Activated CD8-positive, alpha-beta memory T cell treated with anti-CD3 and anti-CD28 coated beads for 48 hours (primary cell): ENCODE measurements at places on chromosomes 6 and 20.

DNA sequence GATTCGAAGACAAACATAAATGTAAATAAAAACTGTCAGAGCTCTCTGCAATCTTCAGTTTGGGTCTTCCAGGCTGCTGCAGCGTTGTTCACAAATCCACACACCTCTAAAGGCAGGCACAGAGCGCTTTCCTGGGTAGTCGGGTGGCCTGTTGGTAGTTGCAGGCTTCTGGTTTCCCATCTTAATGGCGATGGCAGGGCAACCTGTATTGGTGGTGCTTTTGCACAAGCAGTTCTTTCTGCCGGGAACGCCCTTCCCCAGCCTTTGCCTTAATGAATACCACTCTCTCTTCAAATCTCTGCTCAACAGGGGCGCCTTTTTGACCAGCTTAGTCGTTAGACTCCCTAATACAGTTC, 723 bp upstream of the IFT52 start:
- DNase-seq, result no peak

DNA sequence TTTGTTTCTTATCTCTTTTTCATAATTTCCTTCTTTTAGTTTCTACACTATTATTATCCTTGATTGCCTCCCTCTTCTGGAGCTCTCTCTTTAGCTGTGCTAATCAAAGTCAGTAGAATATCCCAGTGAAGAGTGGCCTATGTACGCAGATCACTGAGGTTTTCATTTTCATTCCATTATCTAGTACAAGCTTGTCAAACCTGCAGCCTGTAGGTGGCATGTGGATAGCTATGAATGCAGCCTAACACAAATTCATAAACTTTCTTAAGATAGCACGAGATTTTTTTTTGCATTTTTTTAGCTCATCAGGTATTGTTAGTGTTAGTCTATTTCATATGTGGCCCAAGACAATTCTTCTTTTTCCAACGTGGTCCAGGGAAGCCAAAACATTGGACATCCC, 825.7 kb upstream of the MAP3K7 start:
- no peak for DNase-seq

- DNase-seq, result no peak
Measured at GRCh38 chr20:64228751-64229506, 26.6 kb upstream of the PCMTD2 start.

DNA sequence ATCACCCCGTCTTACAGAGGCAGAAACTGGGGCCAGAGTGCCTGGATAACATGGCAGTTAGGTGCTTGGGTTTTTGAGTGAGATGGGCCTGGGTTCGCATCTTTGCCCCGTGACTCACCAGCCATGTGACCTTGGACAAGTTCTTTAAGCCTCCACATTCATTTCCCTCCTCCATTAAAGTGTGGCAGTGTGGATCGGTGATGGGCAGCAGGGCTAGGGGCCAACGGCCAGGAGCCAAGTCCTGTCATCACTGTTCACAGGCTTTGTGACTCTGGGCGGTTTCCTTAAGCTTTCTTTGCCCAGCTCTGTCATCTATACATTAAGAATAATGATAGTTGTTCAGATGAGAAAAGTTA, 85.5 kb upstream of the PMEPA1 start:
- no peak for DNase-seq

- no peak for DNase-seq
Measured at GRCh38 chr20:2822073-2822472, 5.9 kb downstream of the TMEM239 start.

DNA sequence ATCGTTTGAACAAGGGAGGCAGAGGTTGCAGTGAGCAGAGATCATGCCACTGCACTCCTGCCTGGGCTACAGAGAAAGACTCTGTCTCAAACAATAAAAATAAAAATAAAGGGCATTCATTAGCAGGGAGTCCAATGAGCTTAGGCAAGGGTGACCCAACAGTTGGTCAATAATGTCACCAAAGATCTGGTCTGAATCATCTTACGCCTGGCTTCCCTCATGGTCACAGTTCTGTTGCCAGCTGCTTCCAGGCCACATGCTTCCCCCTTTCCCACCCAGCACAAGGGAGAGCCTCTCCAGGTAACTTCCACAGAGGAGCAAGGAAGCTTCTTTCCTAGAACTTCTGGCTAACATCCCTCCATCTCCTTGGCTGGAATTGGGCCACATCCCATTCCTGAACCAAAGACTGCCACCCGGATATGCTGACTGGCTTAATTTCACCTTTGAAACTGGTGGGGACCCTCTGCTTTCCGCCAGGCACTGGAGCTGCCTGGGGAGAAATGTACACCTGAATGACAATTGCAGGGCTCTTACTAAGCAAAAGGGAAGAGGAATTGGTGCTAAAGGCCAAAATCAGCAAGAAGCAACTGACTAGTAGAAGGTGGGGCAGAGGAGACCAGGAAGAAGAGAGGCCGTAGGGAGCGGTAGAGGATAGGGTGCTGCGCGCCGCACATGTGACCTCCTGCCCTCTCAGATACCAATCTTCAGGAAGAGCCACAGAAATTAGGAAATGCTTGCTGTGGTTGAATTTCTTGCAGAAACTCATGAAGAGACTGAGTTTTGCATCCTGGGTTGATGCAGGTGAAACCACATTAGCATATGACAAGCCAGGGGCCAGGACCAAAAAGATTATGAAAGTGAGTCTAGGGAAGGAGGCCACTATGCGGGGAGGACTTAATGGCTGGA, 8.3 kb upstream of the SCML4 start:
- no peak for DNase-seq

DNA sequence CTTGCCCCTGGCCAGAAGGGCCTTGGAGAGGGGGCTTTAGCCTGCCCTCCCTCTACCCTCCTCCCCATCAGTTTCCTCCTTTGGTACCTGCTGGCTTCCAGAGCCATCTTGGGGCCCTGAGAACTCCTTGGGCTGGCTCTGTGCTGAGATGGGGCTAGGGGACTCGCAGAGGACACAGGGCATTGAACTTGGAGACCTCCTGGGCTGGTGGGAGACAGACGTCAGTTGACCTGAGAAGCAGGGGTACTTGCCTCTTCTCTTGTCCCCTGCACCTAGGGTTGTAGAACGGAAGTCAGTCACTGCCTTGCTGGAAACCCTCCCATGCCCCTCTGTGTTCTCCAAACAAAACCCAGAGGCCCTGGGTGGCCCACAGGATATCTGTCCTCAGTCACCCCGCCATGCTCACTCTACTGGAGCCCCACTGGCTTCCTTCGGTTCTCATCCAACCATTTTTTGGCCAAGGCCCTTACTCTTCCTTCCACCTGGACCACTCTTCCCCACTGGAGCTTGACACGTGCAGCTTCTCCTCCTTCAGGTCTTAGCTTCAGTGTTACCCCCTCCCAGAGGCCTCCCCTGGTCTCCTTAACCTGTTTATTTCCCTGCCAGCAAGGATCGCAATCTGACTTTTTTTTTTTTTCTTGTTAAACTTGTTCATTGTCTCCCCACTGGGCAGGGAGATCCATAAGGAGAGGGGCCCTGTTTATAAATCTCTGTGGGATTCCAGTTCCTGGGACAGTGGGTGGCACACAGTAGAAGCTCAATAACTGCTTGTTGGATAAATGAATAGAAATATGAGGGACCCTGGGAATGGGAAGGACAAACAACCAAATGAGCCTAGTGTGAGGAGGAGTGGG, 971 bp downstream of the RBCK1 start:
- DNase-seq, result no peak

GRCh38 chr6:167811442-167812087, 15.1 kb upstream of the AFDN start:
- DNase-seq, result no peak

- no peak for DNase-seq
Measured at GRCh38 chr20:52768694-52769093, 203.5 kb upstream of the TSHZ2 start.

DNA sequence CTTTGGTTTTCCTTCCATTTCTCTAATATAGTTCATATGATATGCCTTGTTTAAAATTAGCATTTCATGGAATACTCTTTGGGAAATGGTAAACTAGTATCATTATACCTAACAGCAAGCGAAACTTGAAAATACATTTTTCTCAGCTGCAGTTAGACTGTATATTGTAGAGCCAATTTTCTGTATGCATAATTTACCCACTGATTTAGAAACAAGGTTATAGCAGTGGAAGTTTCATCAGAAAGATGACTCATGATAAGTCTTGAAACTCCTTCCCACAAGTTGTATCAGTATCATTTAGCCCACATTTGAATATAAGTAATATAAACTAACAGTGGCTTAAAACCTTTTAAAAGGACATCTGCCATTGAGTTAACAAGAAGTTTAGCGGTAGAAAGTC, 164.8 kb upstream of the BMP5 start:
- no peak for DNase-seq

DNA sequence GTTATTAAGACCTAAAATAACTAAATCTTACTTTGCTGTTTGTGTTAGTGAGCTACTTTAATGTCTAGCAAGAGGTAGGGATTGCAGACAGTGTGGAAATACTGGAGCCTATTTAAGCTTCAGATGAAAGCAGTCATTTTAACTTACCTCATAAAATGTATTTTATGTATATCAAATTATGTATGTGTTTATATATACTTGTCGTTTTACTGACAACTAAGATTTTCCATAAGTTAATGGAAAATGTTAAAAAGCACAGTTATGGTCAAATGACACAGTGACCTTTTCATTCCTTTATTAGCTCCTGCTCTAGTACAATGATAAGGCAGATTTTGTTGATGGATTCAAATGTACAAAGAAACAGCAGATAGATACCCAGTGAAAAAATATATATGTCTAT, 34.6 kb downstream of the QKI start:
- DNase-seq, result no peak

- no peak for DNase-seq
Measured at GRCh38 chr6:143675946-143676345, 1.8 kb upstream of the PHACTR2 start.

DNA sequence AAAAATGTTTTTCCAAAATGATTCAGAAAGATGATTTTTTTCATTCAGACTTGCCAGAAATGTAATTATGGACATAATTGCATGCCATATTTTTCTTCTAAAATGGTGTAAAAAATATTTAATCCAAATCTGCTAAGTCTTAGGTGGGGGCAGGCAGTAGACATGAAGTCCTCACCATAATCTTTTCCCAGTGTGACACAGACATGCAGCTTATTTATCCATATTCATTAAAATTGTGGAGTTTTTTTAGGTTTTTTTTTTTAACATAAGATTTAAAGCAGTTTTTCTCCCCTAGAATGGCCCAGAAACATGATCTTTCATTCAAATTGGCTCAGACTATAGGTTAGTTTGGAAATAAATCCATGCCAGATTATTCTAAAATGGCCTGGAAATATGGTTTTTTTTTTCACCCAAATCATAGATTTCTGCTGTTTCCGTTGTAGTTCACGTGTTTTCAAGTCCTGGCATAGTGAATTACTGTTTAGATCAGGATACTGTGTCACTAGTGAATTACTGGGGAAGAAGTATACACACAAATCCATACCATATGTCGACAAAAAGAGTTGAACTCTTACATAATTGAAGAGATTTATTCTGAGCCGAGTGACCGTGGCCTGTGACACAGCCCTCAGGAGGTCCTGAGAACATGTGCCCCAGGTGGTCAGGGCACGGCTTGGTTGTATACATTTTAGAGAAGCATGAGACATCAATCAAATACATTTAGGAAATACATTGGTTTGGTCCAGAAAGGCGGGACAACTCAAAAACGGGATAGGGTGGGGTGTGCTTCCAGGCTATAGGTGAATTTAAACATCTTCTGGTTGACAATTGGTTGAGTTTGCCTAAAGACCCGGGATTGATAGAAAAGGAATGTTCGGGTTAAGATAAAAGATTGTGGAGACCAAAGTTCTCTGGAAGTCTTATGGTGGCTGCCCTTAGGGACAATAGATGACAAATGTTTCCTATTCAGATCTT, 33.9 kb downstream of the ZNF133 start:
- DNase-seq, result no peak

GRCh38 chr6:55562318-55562717, 16.7 kb downstream of the HMGCLL1 start:
- DNase-seq, result no peak
